ENCODE measurements at places on chromosomes 3 and 15. TPM values are rescaled to one million over a fixed set of nuclear protein-coding genes. Genes with fewer than 3 reads are reported as not detected.

The CLDN16 gene
- 0.16 TPM for total RNA-seq

The TNNC1 gene
- total RNA-seq = 0.86 TPM

The PLOD2 gene
- total RNA-seq = 85.1 TPM

The HAPLN3 gene
- total RNA-seq = 25.3 TPM

The P2RY14 gene
- not detected for total RNA-seq

The P2RY1 gene
- total RNA-seq = 0.49 TPM

The CLRN1 gene
- total RNA-seq = not detected

The EFCC1 gene
- total RNA-seq = 0.02 TPM

The FES gene
- 0.58 TPM for total RNA-seq

The HESX1 gene
- total RNA-seq = not detected

The CKMT1A gene
- 3.3 TPM for total RNA-seq

The SH2D7 gene
- total RNA-seq = not detected

The NUDT16 gene
- total RNA-seq = 10.7 TPM

The GP9 gene
- not detected for total RNA-seq

The SPESP1 gene
- not detected for total RNA-seq

The SLC4A7 gene
- total RNA-seq = 14.2 TPM

The SRGAP3 gene
- 1.4 TPM for total RNA-seq

The XIRP1 gene
- 0.17 TPM for total RNA-seq

The DGKG gene
- total RNA-seq = 7.3 TPM

The CHAC1 gene
- total RNA-seq = 5.7 TPM

The KLHL40 gene
- not detected for total RNA-seq

The TP63 gene
- total RNA-seq = 0.18 TPM

The GPR171 gene
- not detected for total RNA-seq

The NCKIPSD gene
- 13.5 TPM for total RNA-seq

The DLEC1 gene
- total RNA-seq = 0.09 TPM

The SUCNR1 gene
- 0.07 TPM for total RNA-seq

The FXR1 gene
- 92.4 TPM for total RNA-seq

The ZNF502 gene
- total RNA-seq = 1.2 TPM

The CX3CR1 gene
- 0.06 TPM for total RNA-seq

The ATP2B2 gene
- 0.09 TPM for total RNA-seq

The PAQR9 gene
- 1.8 TPM for total RNA-seq

The WDR49 gene
- total RNA-seq = not detected

The VGLL3 gene
- 10.7 TPM for total RNA-seq

The LRRC31 gene
- total RNA-seq = not detected

All from A549 treated with AZD2906 at 1 μM for 4 hours (cell line).